Stimulated activated CD4-positive, alpha-beta T cell treated with anti-CD3 and anti-CD28 coated beads, Interleukin-12 subunit alpha, Interleukin-12 subunit beta, amount 100 ng/mL, for 48 hours (primary cell): ENCODE measurements at places on chromosomes 4 and X.

DNA sequence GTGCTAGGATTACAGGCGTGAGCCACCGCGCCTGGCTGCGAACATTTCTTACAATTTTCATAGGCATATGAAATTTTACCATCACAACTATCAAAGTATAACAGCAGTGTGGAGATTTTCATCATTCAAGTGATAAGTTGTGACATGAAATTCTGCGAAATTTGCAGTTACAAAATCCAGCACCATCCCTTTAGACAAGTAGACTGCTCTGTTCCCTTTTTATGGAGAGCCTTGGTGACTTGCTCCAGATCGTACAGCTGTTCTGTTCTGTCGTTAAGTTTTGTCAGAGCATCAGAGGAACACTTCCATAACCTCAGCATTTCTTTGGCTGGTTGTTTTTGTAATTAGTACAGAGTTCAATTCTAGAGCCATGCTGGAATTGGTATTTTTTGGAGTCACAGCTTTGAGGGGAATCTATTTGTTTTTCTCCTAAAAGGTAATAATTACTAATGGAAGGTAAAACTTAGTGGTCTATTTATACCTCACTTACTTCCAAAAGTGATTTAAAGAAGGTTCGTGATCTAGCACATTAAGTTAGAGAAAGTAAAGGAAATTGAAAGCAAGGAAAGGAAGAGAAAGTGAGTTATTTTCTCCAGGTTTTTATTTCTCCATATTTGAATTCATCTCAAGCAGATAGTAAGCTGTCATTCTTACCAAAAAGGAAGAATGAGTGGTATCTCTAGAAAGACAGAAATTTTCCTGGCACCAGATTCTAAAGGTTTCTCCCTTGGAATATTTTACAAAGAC, 22.1 kb downstream of the ZRSR2 start:
- no peak for DNase-seq

DNA sequence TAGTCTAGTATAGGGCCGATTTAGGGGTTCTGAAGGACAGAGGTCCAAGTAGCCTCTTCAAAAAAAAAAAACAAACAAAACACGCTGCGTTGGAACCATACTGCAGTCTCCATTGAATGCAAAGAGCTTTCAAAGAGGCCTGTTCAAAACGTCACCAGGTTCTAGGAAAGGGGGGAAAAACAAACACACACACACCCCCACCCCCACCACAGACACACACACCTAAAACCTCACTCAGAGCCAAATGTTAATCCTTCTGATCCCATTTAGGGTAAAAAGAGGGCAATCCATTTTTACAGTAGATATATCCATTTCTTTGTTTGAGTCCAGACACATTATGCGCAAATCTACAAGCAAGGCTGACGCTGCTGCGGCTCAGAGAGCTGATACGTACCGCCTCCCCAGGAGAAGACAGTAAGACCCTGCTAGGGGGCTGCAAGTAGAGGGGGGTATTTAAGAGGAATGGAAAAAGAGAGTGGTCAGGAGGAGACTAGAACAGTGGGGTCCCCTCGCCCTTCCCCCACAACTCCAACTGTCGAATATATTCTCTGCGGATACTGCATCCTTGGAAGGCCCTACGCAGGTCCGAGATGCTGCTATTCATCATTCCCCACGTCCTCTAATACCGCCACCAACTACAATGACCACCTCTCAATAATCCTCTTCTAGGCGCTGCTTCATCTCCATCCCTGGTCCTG, 1.3 kb downstream of the NKRF start:
- DNase-seq: no peak

DNA sequence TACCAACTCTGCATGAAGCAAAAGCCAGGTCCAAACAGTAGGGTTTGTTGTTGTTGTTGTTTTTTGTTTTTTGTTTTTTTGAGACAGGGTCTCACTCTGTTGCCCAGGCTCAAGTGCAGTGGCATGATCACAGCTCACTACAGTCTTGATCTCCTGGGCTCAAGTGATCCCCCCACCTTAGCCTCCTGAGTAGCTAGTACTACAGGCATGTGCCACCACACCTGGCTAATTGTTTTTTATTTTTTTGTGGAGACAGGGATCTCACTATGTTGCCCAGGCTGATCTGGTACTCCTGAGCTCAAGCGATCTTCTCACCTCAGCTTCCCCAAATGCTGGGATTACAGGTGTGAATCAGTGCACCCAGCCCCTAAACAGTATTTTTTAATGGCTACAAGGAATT, 6.2 kb downstream of the S100P start:
- DNase-seq: no peak

DNA sequence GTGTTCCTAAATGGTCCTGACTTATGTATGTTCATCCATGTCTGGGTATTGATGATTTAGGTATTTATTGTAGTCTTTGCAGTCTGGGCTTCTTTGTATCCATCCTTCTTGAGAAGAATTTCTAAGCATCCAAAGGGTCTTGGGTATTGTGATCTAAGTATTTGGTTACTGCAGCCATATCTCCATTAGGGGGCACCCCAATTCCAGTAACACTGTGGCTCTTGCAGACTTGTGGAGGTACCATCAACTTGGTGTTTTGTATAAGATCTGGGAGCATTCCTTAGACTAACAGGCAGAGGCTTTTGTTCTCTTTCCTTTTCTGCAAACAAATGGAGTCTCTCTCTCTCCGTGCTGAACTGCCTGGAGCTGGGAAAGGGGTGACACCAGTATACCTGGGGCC, 113.7 kb upstream of the NEXMIF start:
- peak; percentile 13 for DNase-seq
